ENCODE measurements at places on chromosomes 1 and 21.
A peak's percentile ranks its signal among the peaks of the same experiment; 100 is the strongest.

- no peak for DNase-seq
- H3K27ac ChIP-seq: no peak overlapping the region
- H3K36me3 ChIP-seq: no peaks in the 10 kb centered on the region
Observed at GRCh38 chr1:16012590-16013219, 5.1 kb downstream of the HSPB7 start.

DNA sequence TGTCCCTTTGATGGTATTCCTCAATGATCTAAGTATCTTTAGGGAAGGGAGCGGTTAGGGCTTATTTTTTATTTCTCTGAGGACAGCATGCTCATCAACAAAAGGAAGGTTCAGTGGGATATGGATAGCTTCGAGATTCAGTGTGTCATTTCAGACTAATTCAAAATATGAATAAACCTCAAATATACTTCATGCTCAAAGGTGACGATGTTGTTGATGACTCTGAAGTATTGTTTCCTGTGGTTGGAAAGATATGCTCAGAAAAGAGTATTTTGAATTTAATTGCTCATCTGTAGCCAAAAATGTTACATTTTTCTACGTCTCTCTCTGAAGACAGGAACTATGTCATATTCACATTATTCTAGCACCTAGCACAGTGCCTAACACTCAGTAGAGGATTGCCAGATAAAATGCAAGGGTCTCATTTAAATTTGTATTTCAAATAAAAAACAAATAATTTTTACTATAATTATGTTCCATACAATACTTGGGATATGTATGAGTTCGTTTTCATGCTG, 1.8 kb upstream of the FCRL3 start:
- H3K27me3 ChIP-seq: no peaks in the 10 kb centered on the region
- no peaks in the 10 kb centered on the region for H3K36me3 ChIP-seq
- no peaks in the 10 kb centered on the region for H3K4me1 ChIP-seq
- H3K27ac ChIP-seq: no peak overlapping the region

- DNase-seq: no peak
- no peak overlapping the region for H3K27ac ChIP-seq
- H3K4me3 ChIP-seq: no peak overlapping the region
- H3K36me3 ChIP-seq: no peaks in the 10 kb centered on the region
- peaks cover 4% of the 10 kb centered on the region for H3K4me1 ChIP-seq
Observed at GRCh38 chr1:19752083-19752696, 47.5 kb downstream of the TMCO4 start.

- peak; percentile 5 for DNase-seq
- H3K27me3 ChIP-seq: peaks cover 5% of the 10 kb centered on the region
- H3K4me1 ChIP-seq: peaks cover 34% of the 10 kb centered on the region
- H3K36me3 ChIP-seq: peaks cover 4% of the 10 kb centered on the region
Observed at GRCh38 chr1:53574621-53575020, 115.4 kb downstream of the DMRTB1 start.

GRCh38 chr21:41636636-41637630, 129.0 kb upstream of the TMPRSS2 start:
- H3K27ac ChIP-seq: no peak overlapping the region
- H3K27me3 ChIP-seq: peaks cover 6% of the 10 kb centered on the region
- DNase-seq: no peak
- peaks cover 5% of the 10 kb centered on the region for H3K36me3 ChIP-seq
- no peak overlapping the region for H3K4me3 ChIP-seq

GRCh38 chr1:76090283-76091203, 16.0 kb downstream of the ST6GALNAC3 start:
- no peak overlapping the region for H3K27ac ChIP-seq
- H3K27me3 ChIP-seq: no peaks in the 10 kb centered on the region
- H3K36me3 ChIP-seq: no peaks in the 10 kb centered on the region
- no peak overlapping the region for H3K4me3 ChIP-seq

GRCh38 chr1:1867164-1867563, 23.7 kb downstream of the GNB1 start:
- H3K4me3 ChIP-seq: no peak overlapping the region
- H3K4me1 ChIP-seq: peaks cover 22% of the 10 kb centered on the region
- no peaks in the 10 kb centered on the region for H3K36me3 ChIP-seq
- no peak for DNase-seq
- peaks cover 10% of the 10 kb centered on the region for H3K27me3 ChIP-seq
- H3K27ac ChIP-seq: no peak overlapping the region

DNA sequence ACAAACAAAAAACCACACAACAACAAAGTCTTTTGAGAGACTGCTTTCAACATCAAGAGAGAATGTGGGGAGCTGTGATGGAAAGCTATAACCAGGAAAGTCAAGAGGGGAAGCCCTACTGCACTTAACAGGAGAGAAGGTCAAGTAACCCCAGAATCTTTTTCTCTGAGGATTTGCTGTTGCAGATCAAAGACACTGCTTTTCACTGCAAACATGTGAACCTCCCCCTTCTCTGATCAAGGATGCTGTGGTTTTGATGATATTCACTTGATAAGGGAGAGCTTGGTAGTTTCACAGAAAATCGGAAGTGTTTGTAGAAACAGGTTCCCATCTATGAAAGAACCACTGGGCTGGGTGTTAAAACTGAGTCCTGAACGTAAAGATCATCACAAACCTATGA, 4.8 kb downstream of the ETV3 start:
- H3K27ac ChIP-seq: no peak overlapping the region
- H3K27me3 ChIP-seq: peaks cover 11% of the 10 kb centered on the region
- no peaks in the 10 kb centered on the region for H3K36me3 ChIP-seq
- peaks cover 8% of the 10 kb centered on the region for H3K4me1 ChIP-seq
- no peak overlapping the region for H3K4me3 ChIP-seq
- DNase-seq: no peak

GRCh38 chr1:151942882-151943281, 33.6 kb upstream of the THEM4 start:
- DNase-seq: no peak
- peaks cover 2% of the 10 kb centered on the region for H3K27me3 ChIP-seq
- no peak overlapping the region for H3K4me3 ChIP-seq
- H3K36me3 ChIP-seq: no peaks in the 10 kb centered on the region

GRCh38 chr21:20739421-20739820, 258.8 kb upstream of the NCAM2 start:
- no peak overlapping the region for H3K27ac ChIP-seq
- peak; percentile 29 for DNase-seq
- no peaks in the 10 kb centered on the region for H3K27me3 ChIP-seq
- H3K4me1 ChIP-seq: no peaks in the 10 kb centered on the region

DNA sequence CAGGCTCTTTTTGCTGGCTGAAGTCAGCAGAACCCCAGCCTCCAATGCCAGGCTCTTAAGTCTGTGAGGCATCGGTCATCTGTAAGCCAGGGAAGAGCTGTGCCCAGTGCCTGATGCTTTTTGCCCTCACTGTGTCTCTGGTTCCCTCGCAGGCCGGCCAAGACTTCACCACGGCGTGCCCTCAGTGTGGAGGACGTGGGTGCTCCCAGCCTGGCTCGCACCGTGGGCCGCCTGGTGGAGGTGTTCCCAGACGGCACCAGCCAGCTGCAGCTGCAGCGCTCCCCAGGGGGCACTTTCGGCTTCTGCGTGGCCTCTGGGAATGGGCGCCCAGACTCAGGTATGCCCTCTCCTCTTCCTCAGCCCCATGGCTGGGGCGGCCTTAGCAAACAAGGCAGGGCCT, 32.5 kb downstream of the KIAA1614 start:
- no peak for DNase-seq
- no peak overlapping the region for H3K27ac ChIP-seq
- peaks cover 21% of the 10 kb centered on the region for H3K4me1 ChIP-seq
- peaks cover 10% of the 10 kb centered on the region for H3K36me3 ChIP-seq
- peaks cover 7% of the 10 kb centered on the region for H3K27me3 ChIP-seq
- no peak overlapping the region for H3K4me3 ChIP-seq

DNA sequence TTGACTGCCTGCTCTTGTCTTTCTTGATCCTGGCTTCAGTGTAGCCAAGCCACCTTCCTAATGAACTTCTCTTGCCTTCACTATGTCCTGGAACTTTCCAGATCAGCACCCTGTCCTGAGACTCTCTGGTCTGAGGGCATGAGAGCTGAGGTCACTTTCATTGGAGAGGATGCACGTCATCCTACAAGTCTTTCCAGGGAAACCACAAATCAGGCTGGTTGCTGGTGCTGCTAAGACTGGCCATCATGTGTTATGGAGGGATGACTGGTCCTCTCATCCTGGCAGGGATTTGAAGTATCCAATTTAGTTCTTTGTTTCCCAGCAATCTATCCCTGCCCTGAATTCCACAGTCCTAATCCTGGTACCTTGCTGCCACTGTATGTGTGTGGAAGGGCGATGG, 228.6 kb downstream of the GPATCH2 start:
- H3K27me3 ChIP-seq: no peaks in the 10 kb centered on the region
- H3K36me3 ChIP-seq: no peaks in the 10 kb centered on the region
- H3K4me3 ChIP-seq: no peak overlapping the region
- DNase-seq: no peak

DNA sequence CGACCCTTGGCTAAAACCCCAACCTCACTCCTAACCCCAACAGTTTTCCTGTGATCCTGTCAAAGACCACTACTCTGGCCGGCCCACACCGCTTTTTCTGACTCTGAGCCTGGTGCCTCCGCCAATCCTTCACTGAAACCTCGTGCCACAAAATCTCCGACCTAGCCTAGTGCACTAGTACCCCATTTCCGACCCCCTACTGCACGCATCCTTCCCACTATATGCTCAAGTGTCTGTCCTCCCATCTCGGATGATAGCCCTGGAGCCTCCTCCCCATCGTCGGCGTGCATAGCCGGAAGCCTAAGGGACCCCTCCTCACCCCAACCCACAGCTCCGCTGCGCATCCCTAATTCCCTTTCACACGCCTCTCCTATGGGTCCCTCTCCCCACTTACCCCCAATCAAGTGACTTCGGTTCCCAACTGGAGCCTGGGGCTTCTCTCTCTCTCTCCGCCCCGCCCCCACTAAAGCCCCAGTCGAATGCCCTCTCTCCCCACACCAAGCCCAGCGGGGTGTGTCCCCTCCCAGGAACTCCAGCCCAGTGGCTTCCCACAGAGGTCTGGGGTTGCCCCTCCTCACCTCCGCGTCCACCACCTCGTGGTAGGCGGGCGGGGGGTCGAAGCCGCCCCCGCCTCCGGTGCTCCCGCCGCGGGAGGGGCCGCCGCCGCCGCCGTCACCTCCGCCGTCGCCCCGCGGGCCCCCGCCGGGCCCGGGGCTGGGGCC, 791 bp downstream of the USP24 start:
- peak overlapping the region; percentile 91 for H3K27ac ChIP-seq
- DNase-seq: peak; percentile 61
- peaks cover 9% of the 10 kb centered on the region for H3K27me3 ChIP-seq
- peaks cover 5% of the 10 kb centered on the region for H3K36me3 ChIP-seq

- no peaks in the 10 kb centered on the region for H3K27me3 ChIP-seq
- H3K27ac ChIP-seq: no peak overlapping the region
- DNase-seq: no peak
- H3K36me3 ChIP-seq: no peaks in the 10 kb centered on the region
Observed at GRCh38 chr1:206012086-206012859, 9.1 kb upstream of the RAB7B start.

DNA sequence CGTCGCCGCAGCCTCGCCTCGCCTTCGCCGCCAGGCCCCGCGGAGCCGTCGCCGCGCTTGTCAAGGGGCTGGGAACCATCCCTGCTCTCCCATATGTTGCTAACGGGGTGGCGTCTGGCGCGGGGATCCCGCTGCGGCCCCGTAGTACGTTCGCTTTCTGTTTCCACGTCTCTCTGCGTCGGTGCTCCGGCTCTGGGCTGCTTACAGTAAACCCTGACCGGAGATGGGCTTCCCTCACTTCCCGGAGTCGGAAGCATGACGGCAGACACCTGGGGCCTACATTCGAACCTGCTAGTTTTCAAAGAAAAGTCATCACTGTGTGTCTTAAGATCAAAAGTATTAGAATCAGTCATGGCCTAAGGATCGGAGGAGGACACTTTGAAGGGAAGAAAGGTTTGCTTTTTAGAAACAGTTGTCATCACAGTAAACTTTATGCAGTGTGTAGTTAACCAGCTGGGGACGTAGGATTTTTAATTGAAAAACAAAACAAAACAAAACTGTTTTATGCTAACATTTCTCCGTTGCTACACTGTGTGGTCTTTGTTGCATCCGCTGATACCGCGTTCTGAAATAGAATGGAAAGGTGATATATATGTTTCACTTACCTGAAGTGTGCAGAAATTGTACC, 69.0 kb downstream of the SLC35A3 start:
- DNase-seq: peak; percentile 74
- peaks cover 9% of the 10 kb centered on the region for H3K27me3 ChIP-seq

DNA sequence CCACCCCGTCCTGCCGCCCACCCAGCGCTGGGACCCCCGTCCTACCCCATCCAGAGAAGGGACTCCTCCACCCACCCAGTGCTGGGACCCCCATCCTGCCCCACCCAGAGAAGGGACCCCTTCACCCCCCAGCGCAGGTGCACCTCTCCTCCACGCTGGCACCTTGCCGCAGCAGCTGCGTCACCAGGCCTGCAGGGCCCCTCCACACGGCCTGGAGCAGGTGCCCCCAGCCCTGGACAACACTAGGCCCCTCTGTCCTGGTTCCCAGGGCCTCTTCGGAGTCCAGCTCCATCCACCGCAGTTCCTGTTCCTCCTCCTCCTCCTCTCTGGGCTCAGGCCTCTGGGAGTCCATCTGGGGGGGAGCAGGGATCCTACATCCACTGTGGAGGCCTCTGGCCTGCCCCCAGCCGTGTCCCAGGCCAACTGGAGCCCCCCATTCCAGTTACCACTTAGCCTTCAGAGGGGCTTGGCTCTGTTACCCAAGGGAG, 378 bp downstream of the ANKRD65 start:
- peak overlapping the region; percentile 76 for H3K27ac ChIP-seq
- H3K27me3 ChIP-seq: peaks cover 2% of the 10 kb centered on the region
- H3K4me3 ChIP-seq: peak overlapping the region; percentile 34
- no peak for DNase-seq
- H3K4me1 ChIP-seq: peaks cover 17% of the 10 kb centered on the region

DNA sequence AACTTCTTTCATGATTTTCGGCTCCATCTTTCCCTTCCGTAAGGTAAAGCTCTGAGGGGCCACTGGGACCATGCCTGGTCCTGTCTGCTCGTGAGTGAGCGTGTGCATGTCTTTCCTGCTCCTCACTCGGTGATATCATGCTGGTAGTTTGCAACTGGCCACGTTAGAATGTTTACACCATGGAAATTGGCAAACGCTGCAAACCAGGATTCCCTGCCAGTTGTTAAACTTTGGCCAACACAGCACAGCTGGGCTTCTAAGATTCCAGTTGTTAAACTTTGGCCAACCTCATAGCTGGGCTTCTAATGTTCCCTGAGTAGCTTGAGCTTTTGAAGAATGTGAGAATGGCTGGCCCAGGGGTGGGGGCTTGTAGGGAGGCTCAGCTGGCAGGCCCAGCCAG, 68.0 kb upstream of the ACTL8 start:
- peaks cover 9% of the 10 kb centered on the region for H3K36me3 ChIP-seq
- peaks cover 14% of the 10 kb centered on the region for H3K4me1 ChIP-seq
- no peak for DNase-seq
- no peak overlapping the region for H3K27ac ChIP-seq

GRCh38 chr1:173248247-173248940, 41.3 kb upstream of the TNFSF4 start:
- no peak overlapping the region for H3K4me3 ChIP-seq
- H3K36me3 ChIP-seq: peaks cover 5% of the 10 kb centered on the region
- H3K27ac ChIP-seq: no peak overlapping the region
- DNase-seq: no peak
